NCI-H2029 treated with DMSO at 0.1 percent for 48 hours (cell line): ENCODE measurements at places on chromosomes 1 and 21.
A peak's percentile ranks its signal among the peaks of the same experiment; 100 is the strongest.

DNA sequence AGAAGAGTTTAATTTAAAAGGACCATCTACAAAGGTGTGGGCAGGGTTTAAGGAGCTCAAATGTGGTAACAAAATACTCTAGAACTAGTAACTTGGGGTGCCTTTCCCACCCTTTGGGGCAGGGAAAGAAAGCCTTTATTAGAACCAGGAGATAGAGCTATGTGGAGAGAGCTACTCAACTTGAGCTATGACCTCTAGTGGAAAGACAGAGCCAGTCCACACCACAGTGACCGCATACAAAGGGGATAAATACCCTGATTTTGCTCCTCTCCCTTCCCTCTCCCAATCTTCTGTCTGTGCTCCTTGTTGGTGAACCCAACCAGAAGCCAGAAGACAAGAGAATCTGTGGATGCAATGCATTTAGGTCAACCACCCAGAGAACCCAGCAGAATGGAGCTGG, 54.4 kb upstream of the JAK1 start:
- DNase-seq: no peak

DNA sequence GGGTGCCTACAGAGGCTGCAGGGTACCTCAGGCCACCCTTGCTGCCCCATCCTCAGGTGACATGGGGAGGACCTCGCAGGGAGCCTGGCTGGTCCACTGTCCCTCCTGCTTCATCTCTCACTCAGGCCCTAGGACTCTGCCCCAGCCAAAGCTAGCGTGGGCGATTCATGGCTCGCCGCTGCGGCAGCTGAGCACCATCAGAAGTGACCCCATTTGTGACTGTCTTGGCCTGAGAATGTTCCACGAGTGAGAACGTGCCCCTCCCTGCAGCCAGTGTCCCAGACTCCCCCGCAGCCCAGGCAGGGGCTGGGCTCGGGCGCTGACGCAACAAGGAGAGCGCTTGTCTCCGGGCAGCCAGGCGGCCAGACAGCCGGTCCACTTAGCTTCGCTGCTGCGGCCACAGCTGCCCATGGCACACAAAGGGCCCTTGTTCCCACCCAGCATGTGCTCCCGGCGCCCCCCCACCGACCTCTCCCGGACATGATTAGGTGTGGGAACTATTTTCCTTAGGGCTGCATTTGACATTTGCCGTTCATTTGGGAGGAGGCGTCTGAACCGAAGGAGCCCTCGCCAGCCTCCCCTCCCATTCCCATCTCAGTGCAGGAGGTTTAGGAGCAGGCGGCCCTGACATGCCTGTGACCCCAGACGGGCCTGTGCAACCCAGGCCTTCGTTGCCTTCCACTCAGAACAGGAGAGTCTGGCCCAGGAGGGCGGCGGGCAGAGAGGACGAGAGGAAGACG, 19.3 kb upstream of the POFUT2 start:
- DNase-seq: no peak

DNA sequence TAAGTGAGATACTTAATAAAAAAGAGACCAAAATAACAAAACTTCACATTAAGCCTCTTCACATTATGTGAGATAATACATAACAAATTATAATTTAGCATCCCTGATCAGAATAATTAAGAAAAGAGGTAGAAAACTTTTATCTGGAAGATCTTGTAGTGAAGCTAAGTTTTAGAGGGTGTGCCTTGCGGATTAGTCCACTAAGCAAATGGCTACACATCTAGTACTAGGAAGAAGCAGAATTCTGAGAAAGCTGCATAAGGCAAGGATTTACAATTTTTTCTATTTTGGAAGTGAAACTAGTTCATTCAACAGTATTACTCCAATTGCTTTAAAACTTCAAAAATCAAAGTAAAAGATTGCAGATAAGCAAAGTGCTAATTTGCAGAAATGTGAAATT, 3.5 kb downstream of the YOD1 start:
- DNase-seq: no peak

DNA sequence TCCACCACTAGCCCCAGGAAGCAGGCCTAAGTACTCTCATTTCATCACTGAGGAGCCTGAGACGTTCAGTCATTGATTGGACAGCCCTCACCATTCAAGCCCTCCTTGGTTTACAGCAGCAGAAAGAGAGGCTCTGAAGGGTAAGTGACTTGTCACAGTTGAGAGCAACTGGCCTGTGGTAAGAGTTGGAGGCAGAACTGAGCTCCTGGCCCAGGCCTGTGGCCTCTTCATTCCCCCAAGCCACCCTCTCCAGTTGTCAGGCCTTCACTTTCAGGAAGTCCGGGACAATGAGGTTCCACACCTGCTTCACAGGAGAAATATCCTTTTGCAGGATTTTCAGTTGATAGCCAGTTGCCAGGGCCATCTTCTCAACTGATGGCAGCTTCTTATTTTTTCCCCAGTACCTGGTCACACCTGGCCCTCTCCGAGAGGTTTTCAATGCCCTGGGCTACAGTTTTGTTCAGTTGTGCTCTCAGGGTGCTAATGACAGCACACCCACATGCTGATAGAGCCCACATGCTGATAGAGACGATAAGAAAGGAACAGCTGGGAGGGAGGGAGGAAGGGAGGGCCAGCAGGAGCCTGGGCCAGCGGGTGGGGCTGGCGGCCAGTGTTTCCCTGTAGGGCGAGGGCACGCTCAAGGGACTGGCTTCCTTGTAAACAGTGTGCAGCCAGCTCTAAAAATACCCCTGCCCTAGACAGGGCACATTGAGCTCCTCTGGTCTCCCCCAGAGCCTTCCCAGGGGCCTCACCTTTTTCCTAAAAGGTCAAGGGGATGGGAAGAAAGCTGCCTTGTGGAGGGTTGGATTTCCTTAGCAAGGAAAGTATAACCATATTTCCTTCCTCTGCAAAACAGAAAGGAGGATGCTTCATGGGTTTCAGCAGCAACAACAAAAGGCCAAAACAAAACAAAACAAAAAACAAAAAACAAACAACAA, 112.7 kb upstream of the JUN start:
- peak; percentile 65 for DNase-seq

GRCh38 chr1:64944913-64945312, 21.4 kb downstream of the JAK1 start:
- no peak for DNase-seq

GRCh38 chr1:5376538-5377247, 615.5 kb downstream of the NPHP4 start:
- no peak for DNase-seq
